ENCODE measurements at places on chromosomes 4 and X.

DNA sequence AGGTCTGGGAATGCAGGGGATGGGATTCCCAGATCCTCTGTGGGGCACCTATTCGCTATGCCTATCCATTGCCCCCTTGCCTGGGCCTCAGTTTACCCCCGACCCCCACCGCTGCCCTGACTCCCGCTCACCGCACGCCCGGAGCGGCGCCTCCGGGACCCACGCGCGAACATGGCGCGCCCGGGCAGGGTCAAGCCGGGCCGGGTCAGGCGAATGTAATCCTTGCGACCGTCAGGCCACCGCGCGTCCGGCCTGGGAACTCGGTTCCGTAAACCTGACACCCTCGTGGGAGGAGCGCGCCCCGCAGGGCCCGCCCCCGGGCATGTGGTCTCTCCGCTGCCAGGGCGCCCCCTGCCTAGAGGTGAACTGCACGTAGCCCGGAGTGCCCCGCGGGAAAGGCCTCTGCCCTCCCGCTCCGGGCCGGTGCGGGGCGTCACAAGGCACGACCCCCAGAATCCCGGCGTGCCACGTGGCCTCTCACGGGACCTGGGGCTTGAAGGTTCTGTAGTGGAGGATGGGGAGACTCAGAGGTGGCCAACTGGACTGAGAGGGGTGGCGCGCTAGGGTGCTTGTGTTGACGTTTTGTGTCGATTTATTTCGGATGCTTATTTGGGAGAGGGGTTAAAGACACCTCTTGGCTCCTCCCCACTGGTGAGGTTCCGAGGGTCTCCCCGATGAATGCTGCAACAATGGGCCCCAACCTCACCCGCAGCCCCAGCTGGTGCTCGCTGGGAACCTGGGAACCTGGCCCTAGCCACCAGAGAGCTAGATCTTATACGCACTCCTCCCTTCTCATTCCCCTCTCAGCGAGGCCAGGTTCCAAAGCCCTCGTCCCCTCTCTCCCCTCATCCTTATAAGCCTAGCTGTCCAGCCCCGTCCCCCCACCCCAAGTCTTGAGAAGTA lies at the start of gene PRICKLE3:
Gene PRICKLE3 (minus strand): TSS at position 249 of the 903 bp plus-strand sequence. CDS start 76 bp downstream, at position 173.
- DNase-seq = peak; percentile 72

- DNase-seq = peak; percentile 4
Observed at GRCh38 chr4:166092797-166093290, 219.8 kb downstream of the TLL1 start.

DNA sequence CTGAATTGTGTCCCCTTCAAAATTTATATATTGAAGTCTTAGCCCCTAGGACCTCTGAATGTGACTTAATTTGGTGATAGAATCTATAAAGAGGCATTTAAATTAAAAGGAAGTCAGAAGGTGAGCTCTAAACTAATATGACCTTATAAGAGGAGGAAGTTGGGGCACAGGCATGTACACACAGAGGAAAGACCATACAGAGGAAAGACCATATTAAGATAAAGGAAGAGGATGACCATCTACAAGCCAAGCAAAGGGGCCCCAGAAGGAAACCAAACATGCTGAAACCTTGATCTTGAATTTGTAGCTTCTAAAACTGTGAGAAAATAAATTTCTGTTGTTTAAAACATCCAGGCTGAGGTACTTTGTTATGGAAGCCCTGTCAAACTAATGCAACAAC lies 26.9 kb upstream of the CYBB start:
- DNase-seq = no peak

GRCh38 chr4:38946919-38947318 lies 79.3 kb downstream of the FAM114A1 start:
- no peak for DNase-seq

DNA sequence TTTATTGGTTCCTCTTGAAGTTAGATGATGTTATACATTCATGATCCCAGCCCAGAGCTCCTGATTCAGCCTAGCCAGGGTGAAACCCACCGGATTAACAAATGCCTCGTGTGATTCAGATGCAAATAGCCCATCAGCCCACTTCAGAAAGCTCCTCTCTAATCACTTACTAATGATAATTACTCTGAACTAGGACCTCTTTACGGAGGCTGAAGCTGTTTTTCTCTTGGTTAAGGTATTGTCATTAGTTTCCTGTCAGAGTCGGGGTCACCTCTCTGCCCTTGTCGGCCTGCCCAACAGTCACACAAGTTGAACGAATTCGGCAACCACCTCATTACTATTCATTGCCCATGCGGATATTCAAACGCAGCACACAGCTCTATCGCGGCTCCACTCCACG lies 36.6 kb downstream of the ZFP42 start:
- DNase-seq = no peak

DNA sequence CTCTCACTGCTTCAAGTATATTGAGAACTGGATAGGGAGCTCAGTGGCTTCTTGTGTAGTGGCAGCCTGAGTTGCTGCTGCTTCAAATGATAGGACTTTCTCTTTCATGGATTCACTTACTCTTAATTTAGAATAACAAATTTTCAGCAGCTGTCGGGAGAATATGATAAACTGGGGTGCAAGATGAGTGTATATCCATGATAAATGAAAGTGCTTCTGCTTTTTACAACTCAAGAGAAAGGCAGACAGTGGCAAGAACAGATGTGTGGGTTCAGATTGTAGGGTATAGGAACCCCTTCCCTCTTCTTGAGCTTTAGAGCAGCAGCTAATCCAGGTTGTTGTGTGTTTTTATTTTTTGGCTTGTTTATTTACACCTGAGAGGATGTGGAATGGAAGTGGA lies 1.0 kb downstream of the SH3BGRL start:
- no peak for DNase-seq

DNA sequence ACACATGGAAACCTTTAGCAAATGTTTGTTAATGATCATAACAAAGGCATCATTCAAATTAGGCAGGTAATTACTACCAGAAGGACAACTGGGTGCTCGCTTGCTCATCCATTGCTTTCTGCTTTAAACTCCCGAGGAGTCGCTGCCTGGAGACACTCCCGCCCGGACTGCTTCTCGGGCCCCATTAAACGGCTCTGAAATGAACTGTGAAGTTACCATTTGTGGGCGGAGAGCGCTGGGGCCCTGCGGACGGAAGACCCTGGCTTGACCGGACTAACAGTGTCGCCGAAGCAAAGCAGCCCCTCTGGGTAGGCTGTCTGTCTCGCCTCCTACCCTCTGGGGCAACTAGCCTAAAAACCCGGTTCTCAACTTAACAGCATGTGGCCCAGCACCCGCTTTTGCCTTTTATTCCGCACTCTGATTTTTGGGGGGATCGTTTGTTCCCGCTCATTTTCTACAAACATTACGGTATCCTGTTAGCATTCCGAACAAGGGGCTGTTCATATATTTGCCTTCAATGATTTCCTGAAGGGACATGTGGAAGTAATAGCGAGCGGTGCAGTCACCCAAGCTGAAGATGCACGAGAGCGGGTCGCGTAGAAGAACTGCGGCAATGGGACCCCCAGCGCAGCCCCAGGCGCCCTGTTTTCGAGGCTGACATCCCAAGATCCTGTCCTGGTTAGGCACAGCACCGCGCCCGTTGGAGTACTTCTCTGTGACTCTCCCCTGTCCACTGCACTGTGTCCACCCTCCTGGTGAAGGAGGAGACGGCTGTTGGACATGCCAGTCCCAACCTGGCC lies 1.6 kb upstream of the PDGFRA start:
- no peak for DNase-seq

- DNase-seq = no peak
Observed at GRCh38 chrX:118558926-118559325, 63.3 kb downstream of the DOCK11 start.

GRCh38 chr4:107902715-107903114 lies 28.6 kb upstream of the CYP2U1 start:
- DNase-seq = no peak

GRCh38 chrX:20663336-20663735 lies 396.6 kb upstream of the RPS6KA3 start:
- DNase-seq = no peak

DNA sequence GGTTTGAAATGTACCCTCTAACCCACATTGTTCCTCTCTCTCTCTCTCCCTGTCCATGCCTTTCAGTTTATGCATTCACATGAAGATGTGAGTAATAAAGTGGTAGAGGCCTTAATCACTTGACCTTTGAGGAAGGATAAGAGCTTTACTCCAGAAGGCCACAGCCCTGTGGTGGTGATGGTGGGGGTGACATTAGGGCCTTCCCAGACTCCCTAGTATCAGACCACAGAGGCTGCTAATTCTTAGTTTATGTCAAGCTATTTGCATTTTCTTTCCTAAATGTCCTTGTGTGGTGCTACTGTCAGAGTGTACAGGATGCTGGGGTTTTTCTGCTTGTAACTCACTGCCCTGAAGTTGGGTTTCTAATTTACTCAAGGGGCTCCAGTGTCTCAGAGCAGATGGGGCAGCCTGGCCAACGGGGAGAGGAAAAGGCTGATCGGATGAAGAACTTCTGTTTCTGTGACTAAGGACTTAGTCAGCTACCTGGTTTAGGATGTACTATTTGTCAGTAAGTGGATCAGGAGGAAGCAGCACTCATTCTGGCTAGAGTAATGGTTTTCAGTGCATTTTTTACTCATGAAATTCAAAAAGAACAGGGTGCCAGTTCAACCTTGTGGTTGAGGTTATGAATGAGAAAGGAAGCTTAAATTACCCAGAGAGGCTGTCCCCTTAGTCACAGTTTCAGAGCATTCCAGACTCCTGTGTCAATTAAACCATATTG lies 509.6 kb upstream of the DIPK2B start:
- DNase-seq = no peak

GRCh38 chr4:158823461-158823873 lies 54.6 kb downstream of the FNIP2 start:
- DNase-seq = no peak

- DNase-seq = no peak
Observed at GRCh38 chrX:34624416-34624815, 32.7 kb downstream of the TMEM47 start.

- DNase-seq = no peak
Observed at GRCh38 chrX:17529151-17529745, 154.2 kb downstream of the NHS start.

DNA sequence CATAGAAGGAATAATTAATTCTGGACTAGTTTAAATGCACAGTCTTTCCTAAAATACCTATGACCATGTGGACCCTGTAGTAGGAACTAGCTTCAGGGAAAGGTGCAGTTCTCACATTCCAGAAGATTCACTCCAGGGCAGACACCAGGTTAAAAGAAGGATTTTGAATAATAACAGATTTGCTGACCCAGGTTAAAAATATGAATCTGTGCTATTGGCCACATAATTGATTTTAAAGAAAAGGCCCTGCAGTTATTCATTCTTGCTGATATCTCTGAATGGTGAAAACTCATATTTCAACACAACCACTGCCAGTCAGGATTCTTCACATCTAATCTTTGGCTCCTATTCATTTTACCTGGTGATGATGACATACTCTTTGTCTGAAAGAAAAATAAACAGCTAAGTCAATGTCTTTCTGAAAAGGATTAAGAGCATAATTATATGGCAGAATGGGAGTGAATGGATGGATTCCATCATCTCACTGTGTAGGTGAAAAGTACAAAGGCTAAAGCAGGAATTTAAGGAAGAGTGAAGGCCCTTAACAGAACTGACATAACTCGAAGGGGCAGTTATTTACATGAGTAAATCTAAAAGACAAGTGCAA lies 432.8 kb downstream of the PDGFC start:
- DNase-seq = peak; percentile 60

Measured in NCI-H146 (cell line).